Cardiac muscle cell (in vitro differentiated cells and primary cell): ENCODE measurements at places on chromosomes 12 and 14. TPM values are rescaled to one million over a fixed set of nuclear protein-coding genes. Genes with fewer than 3 reads are reported as not detected.
A peak's percentile ranks its signal among the peaks of the same experiment; 100 is the strongest.

DNA sequence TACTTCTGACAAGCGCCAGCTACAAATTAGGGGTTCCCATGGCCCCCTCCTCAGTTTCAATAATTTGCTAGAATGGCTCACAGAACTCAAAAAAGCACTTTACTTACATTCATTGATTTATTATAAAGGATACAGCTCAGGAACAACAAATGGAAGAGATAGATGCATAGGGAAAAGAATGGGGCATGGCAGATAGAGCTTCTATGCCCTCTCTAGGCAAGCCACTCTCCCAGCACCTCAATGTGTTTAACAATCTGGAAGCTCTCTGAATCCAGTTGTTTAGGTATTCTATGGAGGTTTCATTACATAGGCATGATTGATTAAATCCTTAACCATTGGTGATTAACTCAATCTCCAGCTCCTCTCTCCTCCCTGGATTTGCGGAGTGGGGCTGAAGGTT, 184.5 kb upstream of the DAAM1 start:
- peak; percentile 14 for DNase-seq

DNA sequence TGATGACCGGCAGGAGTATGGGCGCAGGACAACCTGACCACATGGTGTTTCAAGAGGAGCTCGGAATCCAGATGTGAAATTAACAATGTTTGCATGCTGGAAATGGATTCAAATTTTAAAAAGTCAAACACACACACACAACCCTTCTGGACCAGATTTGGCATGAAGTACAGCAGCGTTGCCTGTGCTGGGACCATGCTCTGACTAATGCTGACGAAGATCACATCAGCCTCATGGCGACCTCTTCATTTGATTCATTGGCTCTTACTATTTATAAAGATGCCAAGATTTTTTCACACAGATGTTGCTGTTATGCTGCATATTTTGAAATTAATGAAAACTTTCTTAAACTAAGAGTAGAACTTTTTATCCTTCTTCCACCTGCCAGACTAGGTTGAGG, 926.6 kb upstream of the TMEM132C start:
- DNase-seq: no peak

GRCh38 chr14:95526483-95527386, 8.1 kb upstream of the GLRX5 start:
- no peak for DNase-seq

- peak; percentile 12 for DNase-seq
These were observed 826 bp downstream of the PRKCH start for GRCh38 chr14:61322011-61322798.

- no peak for DNase-seq
These were observed 132.2 kb downstream of the MON2 start for GRCh38 chr12:62598846-62599245.

- no peak for DNase-seq
These were observed 222.9 kb upstream of the MYL2 start for GRCh38 chr12:111143271-111143670.

DNA sequence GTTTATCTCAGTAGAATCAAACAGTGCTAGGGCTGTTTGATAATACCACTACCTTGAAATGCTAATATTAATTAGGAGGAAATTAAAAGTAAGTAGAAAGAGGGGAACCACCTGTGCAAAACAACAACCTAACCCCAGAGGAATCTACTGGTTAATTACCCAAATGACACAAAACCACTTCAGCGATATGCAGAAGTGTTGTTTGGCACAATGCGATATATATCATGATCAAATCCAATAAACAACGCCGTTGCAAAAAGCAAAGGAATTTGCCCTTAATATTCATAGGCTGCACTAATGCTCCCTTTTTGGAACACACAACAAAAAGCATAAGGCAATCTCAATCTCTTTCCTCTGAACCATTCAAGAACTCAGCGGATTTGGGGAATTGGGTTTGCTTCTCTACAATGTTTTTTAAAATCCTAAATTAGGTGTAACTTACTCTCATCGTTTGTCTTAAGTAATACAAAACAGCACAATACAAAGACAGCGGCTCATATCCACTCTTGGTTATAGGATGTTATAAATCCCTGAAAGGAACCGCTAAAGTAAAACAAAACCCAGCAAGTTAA, 1.5 kb downstream of the MAP4K5 start:
- no peak for DNase-seq

DNA sequence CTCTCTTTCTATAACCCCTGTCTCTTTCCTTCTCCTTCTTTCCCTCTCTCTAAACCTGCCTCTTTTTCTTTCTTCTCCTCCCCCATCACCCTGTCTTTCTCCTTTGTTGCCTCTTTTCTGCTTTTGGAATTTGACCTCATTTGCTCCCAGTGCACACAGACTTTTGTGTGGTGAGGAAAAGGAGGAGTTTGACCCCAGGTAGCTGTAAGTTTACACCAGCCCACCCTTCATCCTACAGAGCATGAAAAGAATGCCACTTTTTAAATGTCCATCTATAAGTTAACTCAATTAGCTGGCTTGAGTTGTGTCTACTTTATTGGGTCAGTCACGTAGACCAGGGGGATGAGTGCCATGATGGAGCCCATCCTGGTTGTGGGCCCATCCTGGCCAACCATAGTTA, 146.8 kb upstream of the SLC38A2 start:
- DNase-seq: no peak

GRCh38 chr14:99730876-99731546, 46.9 kb downstream of the CYP46A1 start:
- DNase-seq: no peak

DNA sequence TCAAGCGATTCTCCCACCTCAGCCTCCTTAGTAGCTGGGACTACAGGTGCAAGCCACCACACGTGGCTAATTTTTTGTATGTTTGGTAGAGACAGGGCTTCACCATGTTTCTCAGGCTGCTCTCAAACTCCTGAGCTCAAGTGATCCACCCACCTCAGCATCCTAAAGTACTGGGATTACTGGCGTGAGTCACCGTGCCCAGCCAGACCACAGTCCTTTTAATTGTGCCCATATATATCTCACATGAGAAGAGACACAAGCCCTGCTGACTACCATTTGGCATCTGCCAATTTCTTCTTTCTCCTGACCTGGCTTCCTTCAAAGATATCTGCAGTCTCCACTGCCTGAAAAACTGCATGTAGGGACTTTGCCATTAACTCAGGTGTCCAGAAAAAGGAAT, 142.5 kb downstream of the DPY19L2 start:
- no peak for DNase-seq

GRCh38 chr12:64392221-64392620, 1.7 kb upstream of the C12orf56 start:
- peak; percentile 65 for DNase-seq

- DNase-seq: no peak
These were observed 67.2 kb downstream of the NKX2-1 start for GRCh38 chr14:36452860-36453259.

- no peak for DNase-seq
These were observed 242.5 kb downstream of the FBXL14 start for GRCh38 chr12:1351926-1352325.

DNA sequence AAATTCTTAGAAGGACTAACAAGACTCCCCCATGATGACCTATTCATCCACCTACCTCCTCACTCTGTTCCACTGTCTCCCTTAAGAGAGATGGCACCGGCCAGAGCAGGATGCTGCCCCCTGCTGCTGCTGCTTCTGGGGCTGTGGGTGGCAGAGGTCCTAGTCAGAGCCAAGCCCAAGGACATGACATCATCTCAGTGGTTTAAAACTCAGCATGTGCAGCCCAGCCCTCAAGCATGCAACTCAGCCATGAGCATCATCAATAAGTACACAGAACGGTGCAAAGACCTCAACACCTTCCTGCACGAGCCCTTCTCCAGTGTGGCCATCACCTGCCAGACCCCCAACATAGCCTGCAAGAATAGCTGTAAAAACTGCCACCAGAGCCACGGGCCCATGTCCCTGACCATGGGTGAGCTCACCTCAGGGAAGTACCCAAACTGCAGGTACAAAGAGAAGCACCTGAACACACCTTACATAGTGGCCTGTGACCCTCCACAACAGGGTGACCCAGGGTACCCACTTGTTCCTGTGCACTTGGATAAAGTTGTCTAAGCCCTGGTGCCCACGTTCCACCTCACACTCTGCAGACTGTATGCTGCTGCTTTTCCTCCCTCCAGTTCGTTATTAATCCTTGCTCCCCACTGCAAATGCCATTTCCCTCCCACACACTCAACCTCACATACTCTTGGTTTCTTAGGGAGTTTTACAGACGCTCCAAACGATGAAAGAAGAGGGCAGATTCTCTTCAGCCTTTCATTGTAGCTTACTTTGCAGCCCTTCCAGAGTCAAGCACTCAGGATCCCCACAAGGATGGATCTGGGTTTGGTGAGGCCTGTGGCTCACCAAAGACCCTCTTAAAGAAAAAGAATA, at the start of gene RNASE8:
Gene RNASE8 (plus strand): TSS at position 20 of the 873 bp plus-strand sequence. CDS start 71 bp downstream, at position 91.
- DNase-seq: no peak

DNA sequence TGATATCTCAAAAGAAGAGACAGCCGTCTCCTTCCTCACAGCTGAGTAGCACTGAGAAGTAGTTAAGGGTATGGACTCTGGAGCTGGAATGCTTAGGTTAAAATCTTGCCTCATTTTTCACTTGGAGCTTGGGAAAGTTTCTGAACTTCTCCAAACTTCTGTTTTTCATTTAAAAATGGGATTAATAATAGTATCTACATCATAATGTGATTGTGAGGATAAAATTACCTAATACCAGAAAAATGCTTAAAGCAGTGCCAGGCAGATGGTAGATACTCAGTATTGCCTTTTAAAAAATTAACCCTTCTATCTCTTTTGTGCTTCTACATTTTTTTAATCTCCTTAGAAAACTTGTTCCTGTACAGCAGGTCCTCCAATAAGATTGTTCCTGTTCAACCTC, 63.1 kb downstream of the A2M start:
- DNase-seq: no peak

GRCh38 chr12:104274811-104275210, 28.7 kb upstream of the EID3 start:
- no peak for DNase-seq

GRCh38 chr12:116606397-116606796, 47.2 kb downstream of the MAP1LC3B2 start:
- DNase-seq: no peak

GRCh38 chr12:39886106-39886505, 219.8 kb downstream of the SLC2A13 start:
- DNase-seq: no peak

- peak; percentile 67 for DNase-seq
These were observed 28.4 kb upstream of the PTPRR start for GRCh38 chr12:70948976-70949336.

- DNase-seq: no peak
These were observed 11.9 kb downstream of the NUP37 start for GRCh38 chr12:102107970-102108369.

DNA sequence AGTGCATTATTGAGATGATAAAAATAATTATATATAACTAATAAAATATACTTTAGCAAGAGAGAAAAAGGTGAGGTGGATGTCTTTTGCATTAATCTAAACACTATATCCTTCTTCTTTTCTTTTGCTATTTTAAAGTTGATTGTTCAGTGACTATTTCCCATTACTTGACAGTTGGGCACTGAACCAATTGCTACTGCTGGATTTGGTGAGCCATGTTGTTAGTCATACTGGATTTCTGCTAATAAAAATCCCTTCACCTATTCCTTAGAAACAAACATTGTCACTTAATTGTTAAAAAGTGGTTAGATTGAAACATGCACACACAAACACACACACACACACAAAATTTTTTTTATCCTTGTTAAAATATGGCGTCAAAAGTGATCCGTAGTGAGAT, 251.6 kb upstream of the ALG10 start:
- no peak for DNase-seq

- no peak for DNase-seq
These were observed 229.4 kb downstream of the CHST11 start for GRCh38 chr12:104686196-104686595.

DNA sequence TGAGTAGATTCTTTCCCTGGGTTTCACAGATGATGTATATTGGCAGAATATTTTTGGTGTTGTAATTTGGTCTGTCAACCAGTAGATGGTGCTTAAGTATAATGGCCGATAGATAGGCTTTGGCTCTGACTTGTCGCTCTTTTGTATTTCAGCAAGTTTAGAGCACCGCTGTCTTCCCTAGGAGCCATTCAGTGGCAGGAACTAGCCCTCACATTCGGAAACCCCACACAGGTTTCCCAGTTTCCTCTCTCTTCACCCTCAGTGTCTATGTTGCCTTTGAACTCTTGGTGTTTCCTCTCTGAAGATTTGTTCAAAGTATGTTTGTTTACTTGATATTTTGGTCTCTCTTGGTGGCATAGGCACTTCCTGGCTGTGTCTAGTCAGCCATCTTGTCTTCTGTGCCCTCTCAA, 102.2 kb downstream of the GPHN start:
- no peak for DNase-seq

DNA sequence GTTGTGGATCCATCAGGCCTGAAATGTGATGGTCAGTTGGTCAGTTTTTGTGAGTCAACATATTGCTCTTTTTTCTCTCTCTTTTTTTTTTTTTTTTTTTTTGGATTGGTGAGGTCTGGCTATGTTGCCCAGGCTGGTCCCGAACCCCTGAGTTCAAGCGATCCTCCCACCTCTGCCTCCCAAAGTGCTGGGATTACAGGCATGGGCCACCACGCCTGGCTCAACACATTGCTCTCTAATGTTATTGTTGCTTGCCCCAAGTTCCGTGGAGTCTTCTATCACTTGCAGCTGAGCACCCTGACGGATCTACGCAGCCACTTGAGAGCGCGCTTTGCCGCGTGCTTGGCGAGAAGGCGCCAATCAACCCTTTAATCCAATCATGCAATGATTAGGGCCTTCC, 69.5 kb upstream of the DIO3 start:
- no peak for DNase-seq

GRCh38 chr12:93912086-93912733, 235.0 kb downstream of the CRADD start:
- DNase-seq: peak; percentile 29

PPP4R4 gene
- total RNA-seq: 0.78 and 9.8 TPM in 2 replicates

SMCO2 gene
- total RNA-seq: not detected in 2 replicates

EDDM3A gene
- total RNA-seq: not detected in 2 replicates

SOAT2 gene
- total RNA-seq: 0.57 and 1.6 TPM in 2 replicates

IGF1 gene
- 1.4 TPM in 1 of 2 replicates, not detected in the other for total RNA-seq

HOXC12 gene
- not detected in 2 replicates for total RNA-seq

BEGAIN gene
- total RNA-seq: 0.04 TPM in 1 of 2 replicates, not detected in the other

DCAF5 gene
- 48.7 and 50.0 TPM in 2 replicates for total RNA-seq

ANKRD33 gene
- total RNA-seq: 0.30 TPM in 1 of 2 replicates, not detected in the other

FAM161B gene
- total RNA-seq: 4.0 and 4.4 TPM in 2 replicates

STAC3 gene
- 15.3 and 28.4 TPM in 2 replicates for total RNA-seq

CLEC9A gene
- not detected in 2 replicates for total RNA-seq

LALBA gene
- total RNA-seq: not detected in 2 replicates

SCNN1A gene
- 0.25 and 0.66 TPM in 2 replicates for total RNA-seq

LTBP2 gene
- 4.4 and 5.4 TPM in 2 replicates for total RNA-seq

PDZRN4 gene
- total RNA-seq: 4.9 and 5.0 TPM in 2 replicates

CCNB1IP1 gene
- total RNA-seq: 152 and 161 TPM in 2 replicates

SELPLG gene
- total RNA-seq: 1.4 and 2.9 TPM in 2 replicates
